Subcutaneous adipose tissue (tissue), 4 donors: ENCODE measurements at places on chromosomes 12 and 14. TPM values are rescaled to one million over a fixed set of nuclear protein-coding genes. Genes with fewer than 3 reads are reported as not detected.

The RPGRIP1 gene
- total RNA-seq, result 0.68 TPM

The TSPAN9 gene
- total RNA-seq, result 20.7 TPM

The GIT2 gene
- total RNA-seq, result 66.3 TPM

The LRRC9 gene
- total RNA-seq, result not detected

The KLRK1 gene
- 2.3 TPM for total RNA-seq

The TUBA1B gene
- total RNA-seq, result 325 TPM

The OTUB2 gene
- 0.38 TPM for total RNA-seq

The USP44 gene
- total RNA-seq, result 2.3 TPM
